CD4-positive, alpha-beta T cell treated with Interferon gamma for 1 hour (primary cell): ENCODE measurements at places on chromosomes 7 and 10.

DNA sequence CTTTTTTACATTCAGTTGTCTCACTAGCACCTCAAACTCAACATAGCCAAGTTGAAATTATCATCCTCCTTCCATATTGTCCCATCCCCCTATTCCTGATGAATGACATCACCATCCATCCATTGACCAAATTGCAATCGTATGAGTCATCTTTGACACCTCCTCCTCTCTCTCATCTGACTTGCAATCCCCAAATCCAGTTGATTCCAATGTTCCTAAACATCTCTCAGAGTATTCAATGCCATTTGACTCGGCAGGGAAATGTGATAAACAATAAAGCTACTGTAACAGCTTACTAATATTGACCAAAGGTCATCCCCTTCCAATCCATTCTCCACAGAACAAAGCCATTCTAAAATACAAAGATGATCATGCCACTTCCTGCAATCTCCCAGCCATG, 1047.8 kb downstream of the NRG3 start:
- DNase-seq = no peak

DNA sequence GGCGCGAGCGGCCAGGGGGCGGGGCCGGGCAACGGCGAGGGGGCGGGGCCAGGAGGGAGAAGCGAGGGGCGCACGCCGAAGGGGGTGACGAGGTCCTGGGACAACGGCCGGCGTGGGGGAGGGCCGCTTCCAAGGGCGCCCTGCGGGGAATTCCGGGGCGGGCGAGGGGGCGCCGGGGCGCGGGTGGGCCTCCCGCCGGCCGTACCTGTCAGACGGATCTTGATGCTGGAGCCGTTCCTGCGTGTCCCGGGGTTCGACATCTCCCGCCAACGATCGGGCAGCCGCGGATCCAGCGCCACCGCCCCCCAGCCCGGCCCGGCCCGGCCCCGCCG, 421 bp downstream of the SMURF1 start:
- no peak for DNase-seq

DNA sequence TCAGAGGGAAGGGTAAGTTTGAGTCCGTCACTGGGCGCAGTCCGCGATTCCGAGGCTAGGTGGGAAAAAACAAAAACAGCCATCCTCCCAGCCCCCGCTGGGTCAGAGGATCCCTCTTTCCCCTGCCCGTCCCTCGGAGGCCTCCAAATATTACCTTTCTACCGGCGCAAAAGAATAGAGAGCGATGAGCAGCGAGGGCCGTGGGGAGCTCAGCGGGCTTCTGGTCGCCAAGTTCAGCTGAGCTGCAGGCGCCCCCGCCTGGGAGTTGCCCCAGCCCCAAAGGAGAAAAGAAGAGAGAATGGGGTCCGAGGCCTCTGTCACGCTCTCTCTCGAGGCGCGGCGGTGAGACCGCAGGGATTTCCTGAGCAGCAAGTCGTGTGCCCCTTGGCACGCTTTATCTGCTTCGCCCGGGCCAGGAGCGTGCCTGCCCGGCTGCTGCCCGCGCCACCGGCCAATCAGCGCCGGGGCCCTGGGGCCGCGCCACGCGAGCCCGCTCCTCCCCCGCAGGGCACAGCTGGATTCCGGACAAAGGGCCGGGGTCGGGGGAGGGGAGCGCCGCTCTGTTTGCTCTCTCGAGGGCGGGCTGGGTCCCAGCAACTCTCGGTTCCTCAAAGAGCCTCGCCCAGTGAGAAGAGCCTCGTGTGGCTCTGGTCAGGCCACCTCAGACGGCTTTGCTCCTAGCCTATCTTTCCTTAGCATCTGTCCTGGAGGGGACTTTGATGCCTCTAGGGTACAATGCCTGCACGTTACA, at the start of gene NEUROG3:
TSS of gene NEUROG3 (minus strand) at position 367 of the 751 bp plus-strand sequence. CDS start 379 bp downstream, outside the sequence.
- DNase-seq = no peak

GRCh38 chr7:128303643-128304042, 40.1 kb downstream of the RBM28 start:
- DNase-seq = no peak

GRCh38 chr7:130401578-130401977, 21.3 kb downstream of the CPA1 start:
- DNase-seq = no peak
